ENCODE measurements at places on chromosomes 2 and 18.

- DNase-seq, result no peak
Observed at GRCh38 chr2:173346035-173346434, 8.6 kb upstream of the CDCA7 start.

GRCh38 chr2:16682431-16683118 lies 16.9 kb upstream of the CYRIA start:
- no peak for DNase-seq

- no peak for DNase-seq
Observed at GRCh38 chr2:182951948-182952663, 85.7 kb upstream of the FRZB start.

- DNase-seq, result no peak
Observed at GRCh38 chr2:119579424-119580295, 35.4 kb downstream of the CFAP221 start.

- DNase-seq, result no peak
Observed at GRCh38 chr18:11108947-11109346, 40.4 kb downstream of the PIEZO2 start.

- DNase-seq, result no peak
Observed at GRCh38 chr2:50535256-50535655, 496.7 kb downstream of the NRXN1 start.

DNA sequence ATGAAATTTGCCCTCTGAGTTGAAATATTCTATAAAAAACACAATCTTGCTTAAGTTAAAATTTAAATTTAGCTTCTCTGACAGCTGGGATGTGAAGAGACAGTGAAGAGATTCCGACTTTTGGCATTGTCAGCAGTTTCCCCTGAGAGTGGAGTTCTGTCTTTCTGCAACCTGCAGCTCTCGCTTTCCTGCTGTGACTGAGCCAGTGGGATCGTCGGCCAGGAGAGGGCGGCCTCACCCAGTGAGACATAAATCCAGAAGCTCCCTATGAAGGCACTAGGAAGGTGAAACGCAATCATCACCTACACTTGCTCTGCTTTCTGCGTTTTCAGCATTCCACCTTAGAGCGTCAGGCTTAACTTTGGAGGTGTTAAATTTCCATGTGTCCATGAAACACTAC lies 75.4 kb upstream of the HNMT start:
- DNase-seq, result no peak

GRCh38 chr2:63819256-63819655 lies 22.4 kb upstream of the UGP2 start:
- no peak for DNase-seq

- no peak for DNase-seq
Observed at GRCh38 chr2:144010096-144010836, 509.7 kb downstream of the ZEB2 start.

GRCh38 chr2:109407276-109408042 lies 206.3 kb downstream of the SEPTIN10 start:
- no peak for DNase-seq

DNA sequence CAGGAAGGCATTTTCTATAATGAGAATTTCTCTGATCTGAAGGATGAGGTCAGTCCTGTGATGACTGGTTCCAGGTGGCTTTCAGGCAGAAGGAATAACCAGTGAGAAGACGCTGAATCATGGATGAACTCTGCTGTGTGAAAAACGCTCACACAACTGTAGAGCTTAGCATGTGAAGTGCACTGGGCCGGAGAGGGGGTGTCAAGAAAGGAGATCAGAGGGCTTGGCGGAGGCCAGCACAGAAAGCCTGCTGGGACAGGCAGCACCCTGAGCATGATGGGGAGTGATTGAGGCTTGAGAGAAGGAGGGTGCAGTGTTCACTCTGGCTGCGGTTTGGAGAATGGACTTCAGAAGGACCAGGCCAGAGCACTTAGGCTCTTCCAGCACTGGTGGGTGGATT lies 236.5 kb downstream of the TPGS2 start:
- DNase-seq, result no peak

GRCh38 chr2:216118474-216118873 lies 9.3 kb downstream of the XRCC5 start:
- DNase-seq, result no peak

DNA sequence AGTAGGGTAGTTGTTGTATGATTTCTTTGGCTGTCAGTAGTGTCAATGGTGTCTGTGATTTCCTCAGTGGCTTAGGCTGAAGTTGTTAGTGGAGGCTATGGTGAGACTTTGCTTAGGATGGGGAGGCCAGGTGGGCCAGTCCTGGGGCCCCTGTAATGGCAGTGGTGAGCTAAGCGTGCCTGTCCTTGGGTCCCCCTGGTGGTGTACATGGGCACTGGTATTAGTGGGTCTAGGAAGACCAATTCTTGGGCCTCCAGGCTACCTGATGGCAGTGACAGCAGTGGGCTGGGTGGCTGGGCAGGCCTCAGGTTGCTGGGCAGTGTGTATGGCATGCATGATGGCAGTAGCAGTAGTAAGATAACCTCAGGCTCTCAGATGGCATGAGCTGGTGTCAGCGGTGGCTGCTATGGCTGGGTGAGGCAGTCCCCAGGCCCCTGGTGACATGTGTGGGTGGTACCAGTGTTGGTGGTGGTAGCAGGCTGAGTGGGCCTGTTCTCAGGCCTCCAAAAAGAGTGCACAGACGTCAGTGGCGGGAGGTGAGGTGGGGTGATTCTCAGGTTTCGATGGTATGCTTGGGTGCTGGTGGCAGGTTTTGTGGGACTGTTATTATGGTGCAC lies 103.2 kb downstream of the KLHL14 start:
- no peak for DNase-seq

GRCh38 chr2:9102861-9103662 lies 99.6 kb upstream of the MBOAT2 start:
- no peak for DNase-seq

GRCh38 chr18:11021477-11021876 lies 127.9 kb downstream of the PIEZO2 start:
- DNase-seq, result no peak

DNA sequence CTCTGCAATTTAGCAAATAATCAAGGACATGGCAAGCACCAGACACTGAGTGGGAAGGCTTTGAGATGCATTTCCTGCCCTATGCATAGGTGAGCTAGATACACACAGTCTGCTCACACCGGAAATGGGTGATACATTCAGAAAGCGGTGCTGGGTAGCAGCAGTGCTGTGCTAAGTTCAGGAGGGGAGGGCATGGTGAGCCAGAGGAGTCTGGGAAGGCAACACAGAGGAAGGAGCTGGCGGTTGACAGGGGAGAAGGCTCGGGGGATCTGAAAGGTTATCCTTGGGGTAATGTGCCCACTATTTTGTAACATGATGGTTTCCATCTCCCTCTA lies 57.4 kb upstream of the EPAS1 start:
- no peak for DNase-seq

DNA sequence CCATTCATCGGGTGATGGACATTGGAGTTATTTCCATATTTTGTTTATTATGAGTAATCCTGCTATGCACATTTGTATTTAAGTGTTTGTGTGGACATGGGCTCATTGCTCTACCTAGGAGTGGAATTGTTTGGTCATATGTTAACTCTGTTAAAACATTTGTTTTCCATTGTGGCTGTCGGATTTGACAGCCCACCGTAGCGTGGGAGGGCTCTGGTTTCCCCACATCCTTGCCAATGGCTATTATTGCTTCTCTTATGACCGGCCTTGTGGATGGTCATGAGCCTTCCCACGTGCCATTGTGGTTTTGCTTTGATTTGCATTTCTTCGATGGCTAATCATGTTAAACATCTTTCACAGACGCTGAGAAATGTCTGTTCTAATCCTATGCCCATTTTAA lies 92.0 kb downstream of the ZNF236 start:
- DNase-seq, result no peak

DNA sequence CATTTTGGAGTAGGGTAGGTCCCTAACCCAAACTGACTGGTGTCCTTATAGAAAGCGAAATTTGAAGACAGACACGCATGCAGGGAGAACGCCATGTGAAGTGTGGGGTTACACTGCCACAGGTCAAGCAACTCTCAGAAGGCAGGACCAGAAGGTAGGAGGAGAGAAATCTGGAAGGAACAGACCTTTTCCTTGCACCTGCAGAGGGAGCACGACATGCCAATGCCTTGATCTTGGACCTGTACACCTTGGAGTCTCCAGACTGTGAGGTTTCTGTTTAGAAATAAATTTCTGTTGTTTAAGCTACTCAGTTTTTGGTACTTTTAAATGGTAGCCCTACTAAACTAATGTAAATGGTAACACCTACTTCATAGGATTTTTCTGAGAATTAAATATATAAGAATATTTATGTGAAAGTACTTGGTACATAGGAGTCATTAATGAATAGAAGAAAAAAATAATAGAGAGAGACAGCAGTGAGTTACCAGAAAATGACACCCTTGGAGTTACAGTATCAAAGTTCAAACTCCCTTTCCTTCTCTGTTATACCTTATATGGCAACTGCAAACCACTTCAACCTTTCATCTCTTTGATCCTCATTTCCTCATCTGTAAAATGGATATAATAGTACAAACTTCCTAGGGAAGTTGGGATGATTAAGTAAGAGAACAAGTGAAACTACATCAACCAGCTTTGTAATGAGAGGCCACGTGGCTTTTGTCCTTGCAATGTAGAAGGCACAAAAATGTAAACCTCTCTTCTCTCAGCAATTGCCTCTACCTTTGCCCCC lies 184.9 kb upstream of the PARD3B start:
- DNase-seq, result no peak

DNA sequence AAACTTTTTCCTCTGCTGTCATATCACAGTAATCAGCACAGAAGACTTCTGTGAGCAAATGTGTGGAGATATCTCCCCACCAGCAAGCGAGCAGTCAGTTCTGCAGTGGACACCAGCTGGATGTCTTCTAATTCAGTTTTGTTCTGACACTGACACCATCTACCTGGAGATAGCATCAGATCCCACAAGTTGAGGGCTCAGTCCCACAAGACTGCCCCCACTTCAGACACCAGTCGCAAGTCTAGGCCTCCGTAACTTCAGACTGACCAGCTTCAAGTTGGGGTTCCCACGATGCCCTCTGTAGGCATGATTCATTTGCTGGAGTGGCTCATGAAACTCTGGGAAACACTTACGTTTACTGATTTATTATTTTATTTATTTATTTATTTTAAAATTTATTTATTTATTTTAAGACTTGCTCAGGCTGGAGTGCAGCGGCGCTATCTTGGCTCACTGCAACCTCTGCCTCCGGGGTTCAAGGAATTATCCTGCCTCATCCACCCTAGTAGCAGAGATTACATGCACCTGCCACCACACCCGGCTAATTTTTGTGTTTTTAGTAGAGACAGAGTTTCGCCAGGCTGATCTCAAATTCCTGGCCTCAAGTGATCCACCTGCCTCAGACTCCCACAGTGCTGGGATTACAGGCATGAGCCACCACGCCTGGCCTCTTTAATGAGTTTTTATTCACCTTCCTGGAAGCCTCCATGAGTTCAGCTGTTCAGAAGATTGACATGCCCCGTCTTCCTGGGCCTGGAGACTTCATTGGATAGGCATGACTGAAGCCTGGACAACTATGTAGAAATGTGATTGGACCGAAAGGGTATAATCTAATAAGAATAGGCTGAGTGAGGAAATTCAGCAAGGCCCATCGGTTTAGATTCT lies 55.7 kb downstream of the PAPOLG start:
- DNase-seq, result no peak

DNA sequence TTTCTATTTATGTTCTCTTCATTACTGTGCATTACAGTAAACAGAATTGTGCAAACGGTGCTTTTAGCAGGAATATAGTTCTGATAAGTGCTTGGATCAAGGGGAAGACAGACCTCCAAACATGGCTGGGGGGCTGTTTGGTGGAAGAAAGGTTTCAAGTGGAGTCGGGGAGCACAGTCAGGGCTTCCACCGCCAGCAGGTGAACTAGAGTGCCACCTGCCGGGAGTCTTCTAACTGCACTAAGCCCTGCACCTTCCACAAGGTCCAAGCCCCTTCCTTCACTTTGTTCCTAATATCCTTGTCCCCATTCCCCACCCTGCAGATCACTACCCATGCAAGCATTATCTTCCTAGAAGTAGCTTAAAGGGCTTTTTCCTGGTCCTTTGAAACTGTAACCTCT lies 11.1 kb downstream of the ONECUT2 start:
- DNase-seq, result no peak

DNA sequence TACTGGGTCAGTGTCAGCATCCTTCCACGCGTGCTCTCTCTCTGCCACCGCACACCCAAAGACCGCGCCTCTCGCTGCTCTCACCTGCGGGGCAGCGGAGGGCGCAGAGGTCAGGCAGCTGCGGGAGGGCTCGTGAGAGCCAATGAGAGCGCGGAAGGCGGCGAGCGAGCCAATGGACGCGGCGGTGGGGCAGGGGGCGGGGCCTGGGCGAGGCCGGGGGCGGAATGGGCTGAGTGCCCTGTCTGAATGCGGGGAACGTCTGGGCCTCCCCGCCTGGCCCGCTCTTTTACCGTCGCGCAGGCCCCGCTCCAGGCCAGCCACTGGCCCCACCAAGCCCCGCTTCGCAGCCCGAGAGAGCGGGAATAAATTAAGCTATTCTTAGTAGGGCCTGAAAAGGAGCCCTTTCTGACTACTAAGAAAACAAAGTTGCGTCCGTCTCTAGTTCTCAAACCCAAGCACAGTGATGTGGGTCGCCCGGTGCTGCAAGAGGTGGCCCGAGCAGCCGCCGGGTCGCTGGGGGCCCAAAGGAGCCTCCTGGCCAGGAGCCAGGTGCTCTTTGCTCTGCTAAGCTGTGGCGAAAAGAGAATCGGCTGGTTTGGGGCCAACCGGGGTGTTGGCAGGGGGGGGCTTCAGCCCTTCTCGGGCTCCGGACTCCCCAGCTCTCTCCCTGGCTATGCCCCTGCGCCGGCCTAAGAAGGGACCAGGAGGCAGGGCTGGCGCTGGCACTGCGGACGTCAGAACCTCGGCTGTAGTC lies 81.1 kb upstream of the GLI2 start:
- no peak for DNase-seq

GRCh38 chr2:112055730-112056625 lies 909 bp downstream of the TMEM87B start:
- DNase-seq, result peak; percentile 15

GRCh38 chr2:71005271-71006202 lies 10.9 kb upstream of the TEX261 start:
- no peak for DNase-seq

- DNase-seq, result no peak
Observed at GRCh38 chr2:234548695-234549420, 52.0 kb upstream of the ARL4C start.

- DNase-seq, result no peak
Observed at GRCh38 chr2:191625016-191625415, 52.9 kb upstream of the NABP1 start.

DNA sequence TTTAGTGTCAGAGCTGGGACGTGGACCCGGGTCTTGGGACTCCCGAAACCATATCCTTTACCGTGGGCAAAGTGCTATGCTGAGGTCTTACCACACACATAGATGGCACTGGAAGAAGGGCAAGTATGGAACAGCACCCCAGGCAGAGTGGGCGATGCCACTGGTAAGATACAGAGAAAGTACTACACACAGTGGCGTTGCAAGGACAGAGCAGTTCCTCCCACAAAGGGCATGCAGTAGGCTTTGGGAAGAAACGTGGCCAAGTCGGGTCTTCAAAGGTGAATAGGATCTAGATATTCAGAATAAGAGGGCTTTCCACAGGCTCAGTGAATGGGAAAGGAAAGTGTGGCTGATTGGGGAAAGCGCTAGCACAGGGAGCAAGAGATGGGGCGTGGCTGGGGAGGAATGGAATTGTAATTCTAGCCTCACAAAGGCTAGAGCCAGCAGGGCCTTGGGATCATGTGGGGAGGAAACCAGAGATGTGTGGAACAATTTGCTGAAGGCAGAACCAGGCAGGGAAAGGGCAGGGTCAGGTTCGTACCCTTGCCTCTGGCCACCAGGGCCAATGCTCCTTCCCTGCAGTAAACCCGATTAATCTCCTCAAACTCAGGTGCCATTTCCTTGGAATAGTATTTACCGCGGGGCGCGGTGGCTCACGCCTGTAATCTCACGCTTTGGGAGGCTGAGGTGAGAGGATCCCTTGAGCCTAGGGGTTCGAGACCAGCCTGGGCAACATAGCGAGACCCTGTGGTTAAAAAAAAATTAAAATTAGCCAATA lies 36.0 kb downstream of the PCBP1 start:
- no peak for DNase-seq
